ENCODE measurements at places on chromosomes 7 and 10.

DNA sequence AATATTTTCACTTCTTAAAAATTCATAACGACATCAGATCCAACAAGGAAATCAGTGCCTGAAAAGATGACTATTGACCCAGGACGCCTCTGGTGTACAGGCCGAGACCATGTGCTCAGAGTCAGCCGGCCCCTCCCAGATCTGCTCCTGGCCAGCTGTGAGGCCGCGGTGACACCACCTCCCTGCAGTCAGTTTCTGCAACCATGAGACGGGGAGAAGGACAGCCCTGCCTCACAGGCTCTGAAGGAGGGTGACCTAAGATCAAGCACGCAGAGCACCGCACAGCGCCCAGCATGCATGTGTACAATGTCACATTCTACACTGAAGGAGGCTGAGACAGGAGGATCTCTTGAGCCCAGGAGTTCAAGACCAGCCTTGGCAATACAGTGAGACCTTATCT is 2.6 kb upstream of the GPER1 start:
- no peak for DNase-seq

DNA sequence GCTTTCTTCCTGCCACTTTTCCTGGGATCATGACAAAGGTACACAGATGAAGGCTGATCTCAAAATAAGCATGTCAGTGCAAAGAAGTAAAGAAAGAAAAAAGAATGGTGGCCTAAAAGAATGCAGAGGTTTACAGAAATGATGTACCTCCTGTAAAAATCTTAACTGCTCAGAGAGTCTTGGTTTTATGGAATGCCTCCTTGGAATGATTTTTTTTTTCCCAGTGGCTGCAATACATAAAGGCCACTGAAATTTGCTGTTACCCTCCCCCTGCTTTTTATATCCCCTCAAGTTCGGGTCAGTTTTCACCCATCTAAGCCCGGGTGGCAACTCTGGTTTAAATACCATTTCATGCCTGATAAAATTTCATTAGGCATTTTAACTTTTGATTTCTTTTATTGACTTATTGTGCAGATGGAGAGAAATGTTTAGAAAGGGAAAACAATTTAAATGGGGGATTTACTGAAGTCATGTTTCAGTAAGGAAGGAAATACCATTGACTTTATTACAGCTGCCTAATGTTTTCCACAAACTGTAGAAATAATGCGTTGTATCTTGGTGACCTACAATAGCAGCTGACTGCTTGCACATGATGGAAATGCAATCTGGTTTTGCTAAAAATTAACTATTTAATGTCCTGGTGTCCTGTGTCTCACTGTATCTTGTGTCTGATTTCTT is 102.5 kb downstream of the SAMD9 start:
- no peak for DNase-seq

DNA sequence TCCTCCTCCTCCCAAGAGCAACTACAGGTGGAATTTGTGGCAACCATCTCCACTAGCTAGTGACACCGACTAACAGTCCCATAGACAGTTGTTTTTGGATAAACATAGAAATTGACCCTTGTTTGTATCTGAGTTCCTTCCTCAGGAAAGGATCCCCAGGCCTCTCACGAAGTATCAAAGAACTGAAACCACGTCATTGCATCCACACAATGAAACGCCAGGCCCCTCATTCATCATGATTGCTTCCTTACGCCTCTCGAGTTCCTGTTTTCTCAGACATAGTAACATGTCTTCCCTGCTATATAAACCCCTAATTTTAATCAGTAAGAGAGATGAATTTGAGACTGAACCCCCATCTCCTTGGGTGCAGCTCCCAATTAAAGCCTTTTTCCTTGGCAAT is 18.1 kb downstream of the SLC35G1 start:
- no peak for DNase-seq

GRCh38 chr7:103729026-103729425 is 260.4 kb downstream of the RELN start:
- no peak for DNase-seq

DNA sequence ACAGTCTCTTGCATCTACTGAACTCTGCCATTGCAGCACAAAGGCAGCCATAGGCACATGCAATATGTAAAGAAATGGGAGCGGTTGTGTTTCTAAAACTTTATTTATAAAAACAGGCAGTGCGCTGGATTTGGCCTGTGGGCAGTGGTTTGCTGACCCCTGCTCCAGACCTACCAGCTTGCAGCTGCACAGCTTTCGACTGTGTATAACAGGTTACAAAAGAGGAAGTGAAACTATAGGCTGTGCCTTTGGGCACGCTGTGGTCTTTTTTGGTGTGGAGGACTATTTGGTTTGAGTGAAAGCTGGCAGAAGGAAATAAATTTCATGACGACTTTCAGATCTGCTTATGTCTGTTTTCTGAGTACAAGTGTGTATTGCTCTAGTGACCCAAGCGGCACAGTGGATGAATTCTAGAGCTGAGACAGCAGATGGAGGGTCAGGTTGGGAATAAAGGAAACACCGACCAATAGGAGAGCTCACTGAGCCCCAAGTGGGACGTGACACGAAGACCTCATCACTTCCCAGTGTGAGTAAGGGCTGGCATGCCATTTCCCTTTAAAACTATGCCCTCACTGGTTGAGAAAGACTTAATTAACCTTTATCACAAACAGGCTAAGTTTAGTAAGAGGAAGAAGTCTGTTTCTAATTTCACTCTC is 152.7 kb downstream of the ANK3 start:
- no peak for DNase-seq

DNA sequence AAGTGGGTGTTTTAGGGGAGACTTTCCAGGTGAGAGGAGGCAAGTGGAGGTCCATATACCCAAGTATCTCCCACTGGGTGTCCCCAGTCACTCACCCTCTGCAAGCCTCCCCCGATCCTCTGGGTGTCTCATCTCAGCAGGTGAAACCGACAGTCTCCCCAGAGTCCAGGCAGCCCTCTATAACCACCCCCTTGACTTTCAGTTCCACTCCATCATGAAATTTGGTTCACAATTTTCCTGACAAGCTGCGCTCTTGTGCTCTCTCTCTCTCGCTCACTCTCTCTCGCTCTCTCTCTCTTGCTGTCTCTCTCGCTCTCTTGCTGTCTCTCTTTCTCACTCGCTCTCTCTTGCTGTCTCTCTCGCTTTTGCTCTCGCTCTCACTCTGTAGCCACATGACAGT is 8.1 kb upstream of the RABGEF1 start:
- no peak for DNase-seq

GRCh38 chr10:75201793-75202307 is 8.7 kb upstream of the VDAC2 start:
- no peak for DNase-seq

DNA sequence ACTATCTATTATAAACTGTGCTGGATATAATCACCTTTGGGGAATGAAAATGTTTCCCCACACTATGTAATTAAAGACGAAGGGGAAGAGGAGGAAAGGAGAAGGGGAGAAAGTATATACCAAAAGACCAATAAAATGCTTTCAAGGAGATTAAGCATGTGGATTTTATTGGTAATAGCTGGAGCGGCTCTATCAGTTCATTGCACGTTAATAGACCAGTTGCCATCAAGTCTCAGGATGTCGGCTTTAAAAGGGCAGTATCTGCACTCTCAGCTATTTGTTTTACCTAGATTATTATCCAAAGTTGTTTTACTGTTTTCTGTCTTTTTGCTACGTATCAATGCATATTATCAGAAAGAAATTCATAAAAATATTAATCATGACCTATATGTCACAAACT is 9.0 kb downstream of the ETV1 start:
- no peak for DNase-seq

DNA sequence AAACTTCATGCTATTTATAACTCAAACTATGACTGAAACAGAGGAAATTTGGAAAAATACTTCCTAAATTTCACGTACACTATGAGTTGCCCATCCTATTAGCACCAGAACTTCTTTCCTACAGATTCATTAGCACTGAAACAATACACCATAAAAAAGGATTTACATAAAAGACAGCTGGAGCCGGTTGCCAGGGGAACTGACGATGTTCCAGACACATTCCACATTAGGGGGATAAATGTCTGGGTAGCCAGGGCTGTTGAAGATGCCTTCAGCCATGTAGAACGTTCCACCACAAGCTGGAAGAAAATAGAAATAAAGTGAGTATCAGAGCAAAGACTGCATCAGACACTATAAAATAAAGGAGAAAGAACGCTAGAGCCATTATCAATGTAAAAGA is 129.8 kb upstream of the RSU1 start:
- DNase-seq = no peak

DNA sequence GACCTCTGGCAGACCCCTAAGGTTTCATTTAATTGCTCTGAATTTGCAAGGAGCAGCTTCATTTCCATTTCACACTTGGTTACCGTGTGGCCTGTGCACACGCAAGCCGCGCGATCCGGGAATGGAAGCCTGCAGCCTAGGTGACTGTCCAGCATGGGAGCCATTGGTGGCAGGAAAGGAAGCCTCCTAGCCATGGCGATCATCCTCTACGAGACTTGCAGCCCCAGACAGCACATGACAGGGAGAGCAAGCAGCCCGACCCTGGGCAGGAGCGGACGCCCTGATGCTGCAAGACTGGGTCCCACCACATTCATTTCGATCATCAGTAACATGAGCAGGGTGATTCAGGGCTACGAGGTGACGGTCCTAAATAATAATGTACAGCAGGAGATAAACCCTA is 33.9 kb downstream of the C10orf143 start:
- DNase-seq = no peak

GRCh38 chr10:62047228-62047892 is 145.9 kb downstream of the ARID5B start:
- no peak for DNase-seq

GRCh38 chr7:95454438-95455045 is 19.7 kb upstream of the PON2 start:
- DNase-seq = no peak

DNA sequence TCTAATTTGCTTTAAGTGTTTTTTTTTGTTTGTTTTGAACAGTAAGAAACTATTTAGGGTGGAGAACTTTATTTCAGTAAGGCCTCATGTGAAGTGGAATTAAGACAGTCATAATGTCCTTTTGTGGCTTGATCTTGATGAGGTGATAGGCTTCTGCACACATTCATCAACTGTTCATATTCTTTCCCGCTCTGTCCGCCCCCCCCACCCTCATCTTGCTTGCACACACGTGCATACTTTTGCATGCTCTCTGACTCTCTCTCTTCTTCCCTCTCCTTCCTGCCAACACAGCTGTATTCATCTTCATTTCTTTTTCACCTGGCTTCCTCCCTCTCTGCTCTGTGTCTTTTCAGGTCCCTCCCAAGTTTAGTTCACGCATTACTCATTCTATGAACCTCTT is 429.6 kb downstream of the AUTS2 start:
- no peak for DNase-seq

- DNase-seq = peak; percentile 67
Observed at GRCh38 chr10:28432210-28432676, 100.7 kb upstream of the WAC start.

DNA sequence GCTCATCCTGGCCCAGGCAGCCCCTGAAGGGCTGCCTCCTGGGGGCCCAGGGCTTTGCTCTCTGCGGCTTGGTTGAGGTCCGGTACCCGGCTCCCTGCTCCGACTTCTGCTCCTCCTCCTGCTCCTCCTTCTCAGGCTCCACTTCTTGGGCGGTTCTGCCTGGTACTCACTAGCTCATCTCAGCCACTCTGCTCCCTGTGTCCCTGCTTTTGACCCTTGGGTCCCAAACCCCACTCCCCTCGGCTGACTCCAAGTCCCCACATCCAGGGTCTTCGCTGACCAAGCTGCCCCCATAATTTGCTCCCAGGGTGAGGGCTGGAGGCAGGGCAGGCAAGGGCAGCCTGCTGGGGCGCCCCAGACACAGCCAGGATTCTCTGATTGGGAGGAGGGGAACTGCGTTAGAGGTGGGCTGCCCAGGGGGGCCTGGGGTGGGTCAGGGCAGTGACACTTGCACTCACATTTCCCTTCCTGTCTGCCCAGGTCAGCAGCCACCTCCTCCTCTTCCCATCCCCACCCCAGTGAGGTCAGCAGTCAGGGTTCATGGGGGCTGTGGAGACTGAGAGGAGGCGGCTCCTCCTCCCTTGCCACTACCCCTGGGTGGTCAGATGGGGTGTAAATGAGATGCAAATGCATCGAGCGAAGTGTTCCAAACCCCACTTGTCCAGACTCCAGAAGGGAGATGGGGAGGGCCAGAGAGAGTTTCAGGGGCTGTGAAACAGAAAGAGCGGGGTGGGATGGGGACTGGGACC is 2.2 kb downstream of the SMARCD3 start:
- no peak for DNase-seq

GRCh38 chr10:74949034-74949832 is 122.8 kb downstream of the KAT6B start:
- DNase-seq = no peak

DNA sequence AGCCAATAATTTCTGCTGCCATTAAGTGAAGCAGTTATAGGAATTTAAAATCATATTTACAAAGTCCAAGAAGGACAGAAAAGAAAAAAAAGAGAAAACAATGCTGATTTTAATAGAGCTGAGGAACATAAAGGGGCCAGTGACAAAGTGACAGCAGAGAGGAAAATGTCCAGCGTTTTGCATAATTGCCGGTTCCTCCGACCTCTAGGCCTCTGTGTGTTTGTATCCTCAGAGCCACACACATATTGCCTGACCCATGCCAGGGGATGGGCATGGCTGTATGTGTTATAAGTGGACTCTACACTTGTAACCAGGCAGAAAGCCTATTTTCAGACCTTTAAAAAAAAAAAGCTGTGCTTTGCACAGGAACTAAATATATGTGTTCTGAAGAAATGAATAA is 366.8 kb upstream of the C7orf33 start:
- no peak for DNase-seq

DNA sequence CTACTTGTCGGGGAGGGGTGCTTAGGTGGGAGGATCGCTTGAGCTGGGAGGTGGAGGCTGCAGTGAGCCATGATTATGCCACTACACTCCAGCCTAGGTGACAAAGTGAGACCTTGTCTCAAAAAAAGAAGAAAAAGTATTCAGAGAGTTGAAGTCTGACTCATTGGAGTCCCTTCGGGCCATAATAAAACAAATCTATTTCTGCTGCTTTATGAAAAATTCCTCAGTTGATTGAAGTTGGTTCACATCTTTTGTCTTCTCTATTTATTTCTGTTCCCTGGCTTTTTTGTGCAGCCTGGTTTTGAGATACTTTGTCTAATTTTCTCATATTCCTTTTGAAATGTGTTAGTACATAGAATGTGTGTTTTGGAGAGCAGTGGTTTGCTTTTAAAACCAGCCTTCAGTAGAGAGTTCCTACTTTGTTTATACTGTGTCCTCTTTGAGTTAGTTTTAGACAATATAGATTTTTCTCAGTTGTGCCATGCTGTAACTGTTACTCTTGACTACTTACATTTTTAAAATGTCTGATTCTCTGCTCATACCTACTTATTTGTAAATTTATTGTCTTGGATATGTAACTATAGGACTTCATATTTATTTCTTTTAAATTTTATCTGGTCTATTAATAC is 36.7 kb downstream of the LUC7L2 start:
- DNase-seq = no peak

All from NCI-H2081 (cell line).